ENCODE measurements at places on chromosomes 12 and 14.

DNA sequence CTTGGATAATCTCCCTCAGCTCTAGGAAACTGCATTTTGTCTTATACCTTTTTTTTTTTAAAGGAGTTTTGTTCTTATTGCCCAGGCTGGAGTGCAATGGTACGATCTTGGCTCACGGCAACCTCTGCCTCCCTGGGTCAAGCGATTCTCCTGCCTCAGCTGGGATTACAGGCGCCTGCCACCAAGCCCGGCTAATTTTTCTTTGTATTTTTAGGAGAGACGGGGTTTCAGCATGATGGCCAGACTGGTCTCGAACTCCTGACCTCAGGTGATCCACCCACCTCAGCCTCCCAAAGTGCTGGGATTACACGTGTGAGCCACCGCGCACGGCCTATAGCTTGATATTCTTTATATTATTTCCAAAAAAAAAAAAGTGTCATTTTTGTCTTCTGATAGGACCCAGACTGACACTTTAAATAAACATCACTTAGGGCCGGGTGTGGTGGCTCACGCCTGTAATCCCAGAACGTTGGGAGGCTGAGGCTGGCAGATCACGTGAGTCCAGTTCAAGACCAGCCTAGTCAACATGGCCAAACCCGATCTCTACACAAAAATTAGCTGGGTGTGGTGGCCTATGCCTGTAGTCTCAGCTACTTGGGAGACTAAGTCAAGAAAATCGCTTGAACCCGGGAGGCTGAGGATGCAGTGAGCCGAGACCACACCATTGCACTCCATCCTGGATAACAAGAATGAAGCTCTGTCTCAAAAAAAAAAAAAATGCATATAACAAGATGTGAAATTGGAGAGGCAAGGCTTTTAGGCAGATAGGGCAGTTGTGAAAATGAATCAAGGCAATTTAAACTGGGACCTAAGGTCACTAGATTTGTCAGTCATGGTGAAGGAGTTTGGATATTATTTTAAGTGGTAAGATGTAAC lies 18.4 kb downstream of the SLC2A3 start:
- DNase-seq: no peak

- no peak for DNase-seq
Measured at GRCh38 chr12:52268212-52268611, 6.2 kb upstream of the KRT86 start.

- no peak for DNase-seq
Measured at GRCh38 chr14:69319911-69320310, 60.0 kb downstream of the GALNT16 start.

DNA sequence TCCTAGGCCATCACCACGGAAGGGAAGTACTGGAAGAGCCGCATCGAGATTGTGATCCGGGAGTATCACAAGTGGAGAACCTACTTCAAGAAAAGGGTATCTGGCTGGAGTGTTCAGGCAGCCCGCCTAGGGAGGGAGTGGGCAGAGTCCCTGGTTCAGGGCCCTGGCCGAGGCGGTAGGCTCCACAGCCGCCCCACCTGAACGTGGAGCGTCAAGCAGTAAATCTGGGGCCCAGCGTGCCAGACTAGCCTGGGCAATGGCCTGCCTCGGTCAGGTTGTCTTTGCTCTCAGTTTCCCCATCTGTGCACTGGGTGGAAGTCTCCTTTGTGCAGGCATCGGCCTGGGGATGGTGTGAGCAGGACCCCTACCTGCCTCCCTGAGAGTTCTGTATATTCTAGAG lies 44.9 kb downstream of the IL31 start:
- DNase-seq: no peak

GRCh38 chr14:99479906-99480869 lies at the start of gene SETD3:
Gene SETD3 (minus strand): TSS chr14:99480859. CDS start chr14:99465805, 15,054 bp downstream.
- DNase-seq: peak; percentile 24

DNA sequence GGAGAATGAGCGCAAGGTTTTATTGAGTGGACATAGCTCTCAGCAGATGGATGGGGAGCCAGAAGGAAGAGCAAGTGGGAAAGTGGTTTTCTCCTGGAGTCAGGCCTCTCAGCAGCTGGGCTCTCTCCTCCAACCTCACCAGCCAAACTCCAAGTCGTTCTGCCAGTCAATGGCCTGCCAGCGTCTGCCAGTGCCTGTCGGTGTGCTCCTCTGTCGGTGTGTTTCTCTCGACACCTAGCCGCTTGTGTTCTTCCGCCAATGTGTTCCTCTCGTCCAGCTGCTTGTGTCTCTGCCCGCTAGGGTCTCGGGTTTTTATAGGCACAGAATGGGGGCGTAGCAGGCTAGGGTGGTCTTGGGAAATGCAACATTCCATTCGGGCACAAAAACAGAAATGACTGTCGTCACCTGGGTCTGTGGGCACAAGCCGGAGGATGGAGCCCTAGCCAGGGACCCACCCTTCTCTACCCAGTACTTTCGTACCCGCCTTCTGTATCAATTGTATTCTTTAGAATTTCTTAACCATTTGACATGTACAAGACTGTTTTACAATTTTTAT lies 1365.4 kb downstream of the FSCB start:
- no peak for DNase-seq

DNA sequence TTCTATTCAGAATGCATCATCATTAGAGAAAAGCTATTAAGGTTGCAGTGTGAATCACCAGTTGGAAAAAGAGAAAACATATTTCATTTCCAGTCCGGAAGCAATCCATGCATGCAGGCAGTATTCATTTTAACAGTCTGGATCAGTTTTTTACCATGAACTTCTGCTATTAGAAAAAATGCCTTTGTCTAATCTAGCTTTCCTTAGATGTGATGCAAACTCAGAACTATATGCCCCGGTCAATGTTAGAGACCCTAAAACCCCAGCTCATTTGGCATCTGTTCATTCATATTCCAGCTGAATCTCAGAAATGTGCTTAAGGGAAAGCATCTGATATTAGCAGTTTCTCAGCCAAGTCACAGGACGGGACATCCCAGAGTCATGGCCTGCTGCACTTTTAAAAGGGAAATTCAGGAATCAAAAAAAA lies 8.5 kb downstream of the IRAK3 start:
- no peak for DNase-seq

GRCh38 chr14:83660597-83660996 lies 1869.3 kb upstream of the FLRT2 start:
- DNase-seq: no peak

DNA sequence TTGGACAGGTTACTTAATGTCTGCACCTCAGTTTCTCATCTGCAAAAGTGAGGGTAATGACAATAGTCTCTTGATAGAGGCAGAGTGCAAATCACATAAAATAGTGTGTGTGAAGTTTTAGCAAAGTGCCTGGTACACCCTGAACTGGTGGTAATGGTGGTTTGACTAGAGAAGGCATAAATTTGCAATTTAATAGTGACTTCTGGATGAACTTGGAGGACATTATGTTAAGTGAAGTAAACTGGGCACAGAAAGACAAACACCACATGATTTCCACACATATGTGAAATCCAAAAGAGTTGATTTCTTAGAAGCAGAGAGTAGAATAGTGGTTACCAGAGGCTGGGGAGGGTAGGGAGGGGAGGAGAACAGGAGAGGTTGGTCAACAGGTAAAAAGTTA lies 54.8 kb upstream of the FUT8 start:
- no peak for DNase-seq

DNA sequence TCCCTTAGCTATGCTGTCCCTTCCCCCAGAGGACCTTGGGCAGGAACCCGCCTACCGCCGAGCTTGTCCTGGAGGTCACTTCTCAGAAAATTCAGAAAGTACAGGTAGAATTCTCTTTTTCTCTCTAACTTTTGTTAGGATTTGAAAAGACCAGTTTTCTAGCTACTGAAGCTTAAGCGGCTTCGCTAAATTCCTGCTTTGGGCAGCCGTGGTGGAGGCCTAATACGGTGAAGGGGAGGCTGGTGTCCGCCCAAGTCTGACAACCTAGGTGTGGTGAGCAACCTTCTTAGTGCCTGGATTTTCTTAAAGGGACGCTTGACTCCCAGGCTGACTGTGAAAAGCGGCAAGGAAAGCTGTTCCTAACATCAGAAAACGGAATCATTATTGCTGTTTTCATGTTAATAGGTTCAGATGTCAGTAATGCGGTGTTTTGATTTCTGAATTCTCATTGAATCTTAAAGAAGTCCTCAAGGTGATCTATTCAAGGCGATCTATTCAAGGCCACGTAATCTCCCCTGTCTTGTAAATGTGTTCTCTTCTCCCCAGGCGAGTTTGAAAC lies 835 bp downstream of the FGD4 start:
- no peak for DNase-seq

GRCh38 chr14:80239631-80240030 lies 28.3 kb upstream of the DIO2 start:
- DNase-seq: no peak

DNA sequence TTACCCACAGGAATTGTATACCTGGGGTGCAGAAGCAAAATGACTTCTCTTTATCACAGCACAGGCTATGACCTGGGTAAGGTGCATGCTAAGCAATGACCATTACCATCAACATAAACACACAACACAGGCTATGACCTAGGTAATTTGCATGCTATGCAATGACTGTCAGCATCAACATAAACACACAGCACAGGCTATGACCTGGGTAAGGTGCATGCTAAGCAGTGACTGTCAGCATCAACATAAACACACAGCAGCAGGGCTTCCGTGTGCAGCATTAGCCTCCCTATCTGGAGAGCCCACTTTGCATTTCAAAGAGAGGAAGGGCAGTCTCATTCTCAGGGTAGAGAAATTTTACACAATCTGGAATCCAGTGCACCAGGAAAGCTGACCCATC lies 583.0 kb downstream of the TMEM121 start:
- no peak for DNase-seq

GRCh38 chr12:25801734-25802133 lies 156.7 kb upstream of the RASSF8 start:
- DNase-seq: no peak

- peak; percentile 74 for DNase-seq
Measured at GRCh38 chr14:75440733-75441477, 13.1 kb downstream of the JDP2 start.

- DNase-seq: no peak
Measured at GRCh38 chr12:124681779-124682391, 114.5 kb upstream of the NCOR2 start.

DNA sequence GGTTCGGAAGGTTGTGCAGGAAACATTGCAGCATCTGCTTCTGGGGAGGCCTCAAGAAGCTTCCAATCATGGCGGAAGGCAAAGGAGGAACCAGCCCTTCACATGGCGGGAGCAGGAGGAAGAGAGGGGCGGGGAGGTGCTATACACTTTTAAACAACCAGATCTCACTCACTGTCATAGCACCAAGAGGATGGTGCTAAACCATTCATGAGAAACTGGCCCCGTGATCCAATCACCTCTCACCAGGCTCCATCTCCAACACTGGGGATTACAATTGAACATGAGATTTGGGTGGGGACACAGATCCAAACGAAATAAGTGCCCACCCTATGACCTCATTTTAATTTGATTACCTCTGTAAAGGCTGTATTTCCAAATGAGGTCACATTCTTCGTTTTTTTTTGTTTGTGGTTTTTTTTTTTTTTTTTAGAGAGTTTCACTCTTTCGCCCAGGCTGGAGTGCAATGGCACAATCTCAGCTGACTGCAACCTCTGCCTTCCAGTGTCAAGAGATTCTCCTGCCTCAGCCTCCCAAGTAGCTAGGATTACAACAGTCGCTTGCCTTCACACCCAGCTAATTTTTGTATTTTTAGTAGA lies 11.4 kb upstream of the ORAI1 start:
- DNase-seq: no peak

GRCh38 chr12:22234561-22234960 lies 99.9 kb downstream of the ST8SIA1 start:
- peak; percentile 51 for DNase-seq

DNA sequence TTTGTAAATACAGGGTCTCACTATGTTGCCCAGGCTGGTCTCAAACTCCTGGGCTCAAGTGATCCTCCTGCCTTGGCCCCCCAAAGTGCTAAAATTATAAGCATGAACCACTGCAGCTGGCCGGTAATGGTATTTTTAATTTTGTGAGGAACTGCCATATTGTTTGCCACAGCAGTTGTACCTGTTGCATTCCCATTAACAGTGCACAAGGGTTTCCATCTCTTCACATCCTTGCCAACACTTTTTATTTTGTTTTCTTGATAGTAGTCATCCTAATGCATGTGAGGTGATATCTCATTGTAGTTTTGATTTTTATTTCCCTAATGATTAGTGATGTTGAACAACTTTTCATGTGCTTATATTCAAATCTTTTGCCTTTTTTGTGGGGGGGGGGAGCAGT lies 13.5 kb downstream of the OR5AU1 start:
- DNase-seq: no peak

DNA sequence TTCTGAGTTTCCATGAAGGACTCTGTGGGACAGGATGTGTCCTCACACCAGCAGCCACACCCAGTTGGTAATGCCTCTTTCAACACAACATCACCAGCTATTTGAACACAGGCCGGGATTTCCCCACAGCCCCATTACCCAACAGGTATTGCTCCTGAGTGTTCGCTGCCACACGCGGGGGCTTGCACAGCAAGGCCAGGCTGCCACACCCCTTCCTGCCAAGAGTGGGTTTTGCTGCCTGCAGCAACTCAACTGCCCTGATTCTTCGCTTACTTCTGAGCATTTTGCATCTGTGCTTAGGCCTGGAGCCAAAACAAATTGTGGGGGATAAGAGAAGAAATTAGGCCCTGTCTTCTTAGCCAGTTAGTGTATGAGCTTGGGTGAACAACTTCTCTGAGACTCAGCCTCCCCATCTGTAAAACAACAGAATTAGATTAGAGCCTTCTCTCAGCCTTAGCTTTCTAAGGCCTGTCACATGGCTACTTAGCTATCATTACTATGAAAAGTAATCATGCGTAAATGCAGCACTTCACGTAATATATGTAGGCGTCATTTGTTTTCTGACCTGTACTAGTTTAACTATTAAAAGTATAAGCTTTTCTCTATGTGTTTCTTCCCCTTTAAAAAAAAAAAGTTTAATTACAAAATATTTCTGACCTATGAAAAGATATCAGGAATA lies 20.0 kb downstream of the CKAP4 start:
- no peak for DNase-seq

- no peak for DNase-seq
Measured at GRCh38 chr12:108519558-108519957, 4.5 kb downstream of the FICD start.

DNA sequence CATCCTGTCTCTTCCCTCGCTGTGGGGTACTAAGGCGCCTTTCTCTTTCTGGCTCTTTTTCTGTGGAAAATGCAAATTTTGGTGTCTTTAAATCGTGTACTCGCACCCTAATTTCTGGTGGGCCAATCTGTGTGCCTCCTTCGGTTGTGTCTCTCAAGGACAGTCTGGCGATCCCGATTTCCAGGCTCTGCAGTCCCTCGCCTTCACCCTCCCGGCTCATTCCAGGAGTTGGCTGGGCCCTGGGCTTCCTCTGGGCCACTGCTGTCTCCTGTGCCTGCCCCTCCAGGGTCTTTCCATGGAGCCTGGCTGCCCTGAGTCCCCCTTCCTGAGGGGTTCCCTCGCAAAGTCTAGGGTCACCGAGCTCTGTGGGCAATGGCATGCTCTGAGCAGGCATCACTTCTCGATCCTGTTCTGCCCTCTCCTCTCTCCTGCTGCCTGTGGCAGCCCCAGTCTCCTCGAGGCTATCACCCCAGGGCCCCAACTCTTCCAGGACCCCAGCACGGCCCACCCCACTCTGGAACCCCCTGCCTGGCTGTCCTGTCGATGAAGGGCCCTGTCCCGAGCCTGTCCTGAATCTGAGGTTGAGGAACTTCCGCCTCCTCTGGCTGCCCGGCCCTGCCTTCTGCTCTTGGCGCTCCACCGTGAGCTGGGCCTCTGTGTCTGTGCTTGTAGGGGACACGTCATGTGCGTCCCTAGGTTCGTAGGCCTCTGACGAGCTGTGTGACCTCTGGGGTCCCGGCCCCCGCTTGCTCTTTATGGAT lies 24.1 kb downstream of the AHNAK2 start:
- no peak for DNase-seq

GRCh38 chr12:51472984-51473383 lies 48.4 kb downstream of the SLC4A8 start:
- DNase-seq: no peak

- DNase-seq: no peak
Measured at GRCh38 chr12:108578813-108579212, 16.4 kb downstream of the ISCU start.

All from AG09309 (cell line).